ENCODE measurements at places on chromosomes 7 and 10.

- DNase-seq = no peak
These were observed 319.9 kb upstream of the AKR1E2 start for GRCh38 chr10:4506095-4506494.

GRCh38 chr7:27523321-27523720 is 139.4 kb downstream of the HIBADH start:
- no peak for DNase-seq

DNA sequence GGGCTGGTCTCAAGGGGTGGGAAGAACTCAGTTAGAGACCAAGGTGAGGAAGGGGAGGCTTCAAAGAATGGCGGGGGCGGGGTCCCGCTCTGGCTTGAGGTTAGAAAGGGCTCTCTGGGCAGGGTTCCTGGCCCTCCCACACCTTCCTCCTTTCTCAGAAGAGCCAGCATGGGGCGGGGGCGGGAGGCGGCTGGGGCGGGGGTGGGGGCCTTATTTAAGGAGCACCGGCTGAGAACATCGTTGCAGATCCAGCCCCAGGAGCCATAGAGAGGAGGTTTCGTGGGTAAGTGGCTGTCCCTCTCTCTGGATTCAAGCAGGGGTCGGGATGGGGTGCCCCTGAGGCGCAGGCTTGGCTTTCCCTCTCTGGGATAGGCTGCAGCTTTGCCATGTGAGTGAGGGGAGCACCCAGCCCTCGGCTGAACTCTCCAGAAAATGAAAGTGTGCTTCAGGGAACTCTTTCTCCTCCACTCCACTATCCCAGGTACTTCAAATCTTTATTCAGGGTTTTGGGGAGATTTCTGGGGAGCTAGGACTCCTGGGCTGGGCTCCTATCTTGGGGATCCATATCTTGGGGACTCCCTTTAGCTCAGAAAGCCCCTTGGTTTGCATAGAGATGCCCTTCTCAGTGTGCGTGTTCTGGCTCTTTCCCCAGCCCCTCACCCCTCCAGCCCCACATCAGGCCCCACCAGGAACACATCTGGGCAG is 3.3 kb upstream of the CUEDC2 start:
- peak; percentile 74 for DNase-seq

- no peak for DNase-seq
These were observed 560.3 kb downstream of the SDK1 start for GRCh38 chr7:3861386-3861785.

GRCh38 chr7:32893207-32893524 is 1.6 kb upstream of the KBTBD2 start:
- DNase-seq = no peak

DNA sequence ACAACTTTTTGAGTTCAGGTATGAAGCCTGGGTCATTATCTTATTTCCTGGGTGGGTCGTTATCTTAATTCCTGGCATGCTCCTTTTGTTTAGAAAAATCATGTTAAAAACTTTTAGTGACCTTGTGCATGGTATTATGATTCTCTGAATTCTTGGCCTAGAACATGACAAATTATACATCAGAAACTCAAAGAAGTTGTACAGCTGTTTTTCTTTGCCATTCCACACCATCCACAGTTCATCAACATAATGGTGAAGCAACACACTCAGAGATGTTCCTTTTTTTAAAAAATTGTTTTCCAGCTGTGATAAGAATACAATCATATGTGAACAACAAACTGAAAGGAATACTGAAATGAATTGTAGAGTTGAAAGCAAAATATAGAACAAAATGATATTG is 149.2 kb upstream of the SEMA3D start:
- no peak for DNase-seq

DNA sequence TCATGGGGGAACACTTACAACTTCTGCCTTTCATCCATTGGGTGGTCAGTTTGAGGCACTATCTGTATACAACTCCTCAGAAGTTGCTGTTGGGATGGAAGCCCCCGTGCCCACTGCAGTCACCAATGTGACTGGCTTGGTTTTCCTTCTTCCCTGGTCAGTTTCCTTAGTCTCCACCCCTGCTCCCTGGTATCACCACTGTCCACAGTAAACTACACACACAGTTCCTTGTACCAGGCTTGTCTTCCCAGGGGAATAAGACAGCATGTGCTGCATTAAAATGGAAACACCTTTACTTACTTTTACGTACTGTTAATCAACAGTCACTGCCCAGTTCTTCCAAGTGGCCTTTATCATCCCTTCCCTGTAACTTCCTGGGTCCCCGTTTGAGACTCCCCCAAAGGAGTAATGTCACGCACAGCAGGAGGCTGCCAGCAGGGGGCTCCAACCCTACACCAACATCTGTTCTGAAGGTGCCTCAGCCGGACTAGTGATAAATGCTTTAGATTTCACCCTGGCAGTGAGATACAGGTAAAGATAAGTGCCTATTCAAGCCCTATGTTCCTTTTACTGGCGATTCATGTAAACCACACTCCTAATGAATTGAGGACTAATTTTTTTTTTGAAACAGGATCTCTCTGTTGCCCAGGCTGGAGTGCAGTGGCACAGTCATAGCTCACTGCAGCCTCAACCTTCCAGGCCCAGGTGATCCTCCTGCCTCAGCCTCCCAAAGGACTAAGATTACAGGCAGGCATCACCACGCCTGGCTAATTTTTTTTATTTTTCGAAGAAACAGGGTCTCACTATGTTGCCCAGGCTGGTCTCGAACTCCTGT is 45.3 kb upstream of the PIK3AP1 start:
- DNase-seq = peak; percentile 83

GRCh38 chr10:7480742-7481367 is 70.0 kb upstream of the SFMBT2 start:
- DNase-seq = no peak

- DNase-seq = no peak
These were observed 363.6 kb downstream of the ANKRD30A start for GRCh38 chr10:37488792-37489657.

GRCh38 chr7:17940302-17940883 is at the start of gene SNX13:
TSS of gene SNX13 (minus strand) at chr7:17940494. CDS start at chr7:17940295, 199 bp downstream.
- peak; percentile 94 for DNase-seq

DNA sequence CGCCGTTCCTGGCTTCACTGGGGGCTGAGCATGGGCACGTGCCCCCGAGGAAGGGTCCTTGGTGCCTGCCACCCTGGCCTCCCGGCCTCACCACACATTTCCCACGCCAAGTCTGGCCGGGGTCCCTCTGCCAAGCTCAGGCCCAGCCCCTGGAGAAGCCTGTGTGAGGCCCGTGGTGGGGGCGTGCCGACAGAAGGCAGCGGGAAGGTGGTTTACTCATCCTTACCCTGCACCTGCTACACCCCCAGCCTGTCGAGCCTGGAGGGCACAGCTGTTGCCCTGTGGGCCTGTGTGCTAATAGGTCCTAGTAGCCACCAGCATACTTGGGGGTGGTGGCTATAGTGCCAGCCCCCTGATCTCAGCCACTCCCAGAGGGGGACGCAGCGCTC is 46.7 kb downstream of the NKX6-2 start:
- DNase-seq = no peak

- DNase-seq = no peak
These were observed 97.1 kb downstream of the GNAI1 start for GRCh38 chr7:80231707-80232106.

- no peak for DNase-seq
These were observed 278.7 kb upstream of the SHH start for GRCh38 chr7:156090988-156091387.

DNA sequence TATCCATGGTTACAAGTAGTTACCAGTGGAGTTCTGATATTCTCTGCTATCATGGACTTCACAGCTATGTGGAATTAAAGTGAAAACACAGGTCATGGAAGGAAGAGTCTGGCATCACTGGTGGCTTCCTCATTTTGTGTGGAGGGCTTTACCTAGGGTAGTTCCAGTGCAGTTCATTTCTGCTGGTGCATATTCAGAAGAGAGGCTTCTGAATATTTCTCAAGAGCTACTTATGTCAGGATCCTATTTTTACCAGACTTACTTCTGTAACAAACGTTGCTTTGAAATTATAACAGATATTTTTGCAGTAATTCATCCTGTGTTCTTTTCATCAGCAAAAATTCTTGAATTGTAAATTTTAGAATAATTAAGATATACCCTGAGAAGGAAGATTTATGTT is 236.5 kb upstream of the NPSR1 start:
- DNase-seq = no peak

- DNase-seq = no peak
These were observed 43.5 kb downstream of the VWA2 start for GRCh38 chr10:114282526-114282925.

DNA sequence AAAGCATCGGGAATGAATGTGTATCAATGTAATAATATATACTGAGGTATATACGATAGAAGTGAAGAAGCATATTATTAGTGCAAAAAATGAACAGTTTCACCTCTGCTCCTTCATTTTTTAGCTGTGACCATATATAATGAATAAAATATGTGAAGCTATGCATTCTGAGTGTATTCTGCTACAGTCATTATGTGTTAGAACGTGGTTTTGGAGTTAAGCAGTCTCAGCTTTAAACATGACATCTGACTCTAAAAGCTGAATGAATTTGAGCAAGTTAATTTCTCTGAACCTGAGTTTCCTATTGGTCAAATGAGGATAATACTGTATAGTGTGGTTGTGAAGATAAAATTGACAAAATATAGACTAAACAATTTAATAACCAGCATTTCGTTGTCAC is 358.1 kb downstream of the SUGCT start:
- no peak for DNase-seq

DNA sequence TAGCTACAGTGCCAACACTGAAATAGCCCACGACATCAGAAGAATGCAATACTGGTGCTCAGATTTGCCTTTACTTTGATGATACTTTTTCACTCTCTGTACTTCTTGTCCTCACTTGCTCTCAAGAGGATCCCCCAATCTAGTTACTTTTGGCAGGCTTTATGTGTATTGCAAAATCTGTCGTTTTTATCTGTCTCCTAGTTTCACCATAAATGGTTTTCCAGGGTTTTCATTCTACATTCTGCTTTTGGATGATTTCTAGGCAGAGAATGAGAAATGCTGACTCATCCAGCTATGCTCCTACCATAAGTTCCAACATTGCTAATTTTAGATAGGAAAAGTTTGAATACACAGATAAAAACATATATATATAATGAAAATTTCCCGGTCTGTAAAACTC is 659.5 kb upstream of the NRG3 start:
- no peak for DNase-seq

- peak; percentile 51 for DNase-seq
These were observed 49.5 kb downstream of the NEURL1 start for GRCh38 chr10:103542764-103543616.

DNA sequence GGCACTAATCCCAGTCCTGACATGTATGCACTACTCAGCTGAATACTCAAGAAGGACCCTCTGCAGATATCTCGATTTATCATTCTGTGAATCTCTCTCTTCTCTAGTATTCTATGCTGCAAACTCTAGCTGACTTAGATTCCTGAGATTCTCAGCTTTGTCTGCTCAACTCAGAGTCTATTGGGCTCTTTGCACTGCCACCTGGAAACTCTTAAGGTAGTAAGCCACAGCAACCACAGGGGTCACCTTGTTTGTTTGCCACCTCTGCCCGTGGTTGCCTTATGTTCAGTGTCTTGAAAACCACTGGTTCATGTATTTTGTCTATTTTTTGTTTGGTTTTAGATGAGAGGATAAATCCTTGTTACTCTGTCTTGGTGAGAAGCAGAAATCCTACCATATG is 72.9 kb downstream of the SP8 start:
- no peak for DNase-seq

- DNase-seq = no peak
These were observed 8.4 kb downstream of the TCF7L2 start for GRCh38 chr10:112958275-112958995.

Measured in stimulated activated CD4-positive, alpha-beta T cell treated with anti-CD3 and anti-CD28 coated beads, Interleukin-15, amount 100 ng/mL, for 24 hours (primary cell).